ENCODE measurements at places on chromosomes 12 and 14.

- DNase-seq: no peak
Observed at GRCh38 chr12:43114316-43114715, 437.7 kb downstream of the ADAMTS20 start.

DNA sequence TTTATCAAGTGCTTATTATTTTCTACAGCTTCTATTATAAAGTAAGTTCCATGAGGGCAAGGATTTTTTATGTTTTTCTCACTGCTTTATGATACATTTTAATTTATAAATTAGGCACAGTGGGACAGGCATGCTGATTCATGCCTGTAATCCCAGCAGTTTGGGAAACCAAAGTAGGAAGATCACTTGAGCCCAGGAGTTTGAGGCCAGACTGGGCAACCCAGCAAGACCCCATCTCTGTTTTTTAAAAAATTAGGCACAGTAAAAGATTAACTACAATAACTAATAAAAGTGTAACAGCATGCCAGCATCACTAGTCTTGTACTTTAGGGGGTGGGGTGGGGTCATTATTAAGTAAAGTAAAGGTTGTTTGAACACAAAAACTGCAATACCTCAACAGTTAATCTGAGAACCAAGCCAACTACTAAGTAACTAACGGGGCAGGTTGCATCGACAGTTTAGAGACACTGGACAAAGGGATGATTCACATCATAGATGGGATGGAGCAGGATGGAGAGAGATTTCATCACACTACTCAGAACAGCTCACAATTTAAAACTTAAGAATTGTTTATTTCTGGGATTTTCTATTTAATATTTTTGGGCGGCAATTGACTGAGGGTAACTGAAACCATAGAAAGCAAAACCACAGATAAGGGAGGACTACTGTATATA is 119.5 kb downstream of the PLEKHA5 start:
- no peak for DNase-seq

GRCh38 chr14:58637040-58637390 is 747 bp upstream of the DACT1 start:
- DNase-seq: no peak

- no peak for DNase-seq
Observed at GRCh38 chr14:24863968-24864684, 185.8 kb downstream of the STXBP6 start.

- DNase-seq: no peak
Observed at GRCh38 chr14:74647061-74647677, 35.1 kb upstream of the LTBP2 start.

DNA sequence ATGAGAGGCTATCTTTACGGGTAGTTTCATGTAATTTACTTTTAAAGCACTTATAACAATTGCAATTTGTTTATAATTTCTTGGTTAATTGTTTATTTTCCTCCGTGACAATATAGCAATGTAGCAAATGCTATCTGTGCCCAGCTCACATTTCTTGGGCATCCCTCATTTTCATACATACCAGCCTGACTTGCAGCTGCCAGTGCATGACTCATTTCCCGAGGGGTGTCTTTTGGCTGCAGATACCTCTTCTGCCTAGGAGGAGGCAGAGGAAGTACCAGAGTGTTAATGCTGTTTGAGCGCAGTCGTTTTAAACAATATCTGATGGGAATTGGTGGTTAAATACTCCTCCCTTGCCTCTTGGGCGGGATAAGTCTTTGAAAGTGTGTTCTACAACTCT is 104.2 kb upstream of the ABCD2 start:
- no peak for DNase-seq

- no peak for DNase-seq
Observed at GRCh38 chr12:106296179-106296877, 6.2 kb upstream of the TCP11L2 start.

DNA sequence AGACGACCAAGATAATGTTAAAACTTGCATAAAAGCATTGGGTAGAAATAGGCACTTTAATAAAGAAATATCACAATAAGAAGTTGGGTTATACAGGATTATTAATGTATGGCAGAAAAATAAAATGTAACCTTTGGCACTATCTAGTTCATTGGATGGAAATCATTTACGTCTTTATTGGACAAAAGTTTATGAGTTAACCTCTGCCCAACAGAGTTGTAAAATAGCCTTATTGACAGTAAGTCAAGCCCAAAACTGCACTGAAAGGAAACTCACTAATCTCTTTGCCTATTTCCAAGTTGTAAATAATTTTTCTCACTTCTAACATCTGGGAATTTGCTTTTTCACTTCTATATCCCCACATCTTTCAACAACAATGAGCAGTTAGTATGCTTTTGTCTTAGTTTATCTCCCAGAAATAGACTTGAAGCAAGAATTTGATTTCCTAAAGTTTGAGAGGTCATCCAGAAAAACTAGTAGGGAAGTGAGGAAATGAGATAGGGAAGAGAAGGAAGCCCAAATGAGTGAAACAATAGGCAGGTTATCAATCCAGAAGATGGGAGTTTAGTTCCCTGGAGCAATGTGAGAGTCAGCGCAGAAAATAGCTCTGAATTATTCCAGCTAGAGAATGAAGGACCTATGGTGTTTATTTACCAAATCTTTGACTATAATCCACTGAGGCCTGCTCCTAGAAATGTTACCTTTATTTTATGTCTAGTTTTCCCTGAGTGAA is 434.8 kb downstream of the CCER1 start:
- DNase-seq: no peak

DNA sequence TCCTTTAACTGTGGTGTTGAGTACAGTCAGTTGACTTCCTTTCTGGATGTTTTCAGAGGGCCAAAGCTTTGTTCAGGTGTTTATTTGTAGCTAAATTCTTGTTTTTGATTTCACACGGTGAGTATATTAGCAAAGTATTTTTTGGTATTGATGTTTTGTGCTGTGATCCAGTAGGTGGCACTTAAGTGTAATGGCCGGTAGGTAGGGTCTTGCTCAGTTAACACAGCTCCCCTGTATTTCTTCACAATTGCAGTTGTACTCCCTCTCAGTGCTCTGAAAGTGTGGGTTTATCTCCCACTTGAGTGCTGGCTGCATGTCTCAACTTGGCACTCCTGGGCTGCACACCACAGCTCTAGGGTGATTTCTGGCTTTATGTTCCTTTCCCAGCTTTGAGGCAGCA is 339.5 kb downstream of the AEBP2 start:
- no peak for DNase-seq

DNA sequence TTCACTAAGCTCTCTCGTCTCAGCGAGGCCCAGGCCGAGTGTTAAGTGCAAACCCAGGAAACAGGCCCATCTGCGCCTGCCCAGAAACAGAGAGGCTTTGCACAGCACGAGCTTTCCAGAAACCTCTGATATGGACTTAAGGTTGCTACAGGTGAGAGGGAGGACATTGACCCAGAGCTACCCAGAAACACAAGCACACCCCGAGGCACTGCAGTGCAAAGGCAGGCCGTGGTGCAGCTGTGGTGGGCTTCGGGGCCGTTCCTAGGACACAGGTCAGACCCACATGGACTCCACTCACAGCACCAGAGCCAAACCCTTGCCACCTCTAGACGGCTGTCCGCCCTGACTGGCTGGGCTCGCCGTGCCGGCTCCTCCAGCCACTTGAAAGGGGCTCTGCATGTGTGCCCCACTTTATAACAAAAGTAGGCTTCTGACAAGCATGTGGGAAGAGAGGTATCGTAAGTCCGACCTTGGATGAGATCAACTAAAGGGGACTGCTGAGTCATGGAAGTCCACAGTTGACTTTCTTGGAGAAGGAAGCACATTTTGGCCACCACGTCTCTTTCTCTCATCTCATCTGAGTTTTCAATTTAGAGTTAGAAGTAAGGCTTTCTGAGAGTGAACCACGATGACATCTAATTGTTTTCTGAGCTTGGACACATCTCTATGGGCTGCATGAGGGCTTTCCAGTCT is 38.2 kb downstream of the CACNA2D4 start:
- DNase-seq: no peak

GRCh38 chr12:3252450-3252891 is 175.3 kb downstream of the TSPAN9 start:
- DNase-seq: no peak

- DNase-seq: peak; percentile 40
Observed at GRCh38 chr12:98399532-98399931, 115.9 kb upstream of the TMPO start.

DNA sequence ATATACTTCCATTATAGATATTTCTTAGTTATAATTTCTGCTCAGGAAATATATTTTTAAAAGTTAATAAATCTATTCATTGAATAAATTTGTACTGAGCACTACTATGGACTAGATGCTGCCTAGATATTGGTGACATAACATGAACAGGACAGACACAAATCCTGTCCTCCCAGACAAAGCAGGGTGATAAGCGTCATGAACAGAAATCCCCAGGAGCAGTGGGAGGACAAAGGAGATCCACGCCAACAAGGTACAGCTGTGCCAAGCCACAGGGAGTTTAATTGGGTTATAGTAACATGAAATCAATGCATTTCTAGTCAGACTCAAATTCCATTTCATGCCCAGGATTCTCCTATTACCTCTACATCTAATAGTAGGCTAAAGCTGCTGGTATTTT is 171.8 kb upstream of the CPNE8 start:
- no peak for DNase-seq

GRCh38 chr14:106790189-106791036 is 1264.0 kb downstream of the TMEM121 start:
- DNase-seq: peak; percentile 56

- DNase-seq: no peak
Observed at GRCh38 chr12:3483089-3483488, 7.9 kb upstream of the PRMT8 start.

- no peak for DNase-seq
Observed at GRCh38 chr12:3836641-3837040, 36.6 kb downstream of the PARP11 start.

- DNase-seq: peak; percentile 53
Observed at GRCh38 chr12:52041695-52042123, 9.5 kb upstream of the NR4A1 start.

- no peak for DNase-seq
Observed at GRCh38 chr14:29759521-29760340, 167.9 kb downstream of the PRKD1 start.

GRCh38 chr12:47028981-47029708 is 50.3 kb upstream of the PCED1B start:
- no peak for DNase-seq

DNA sequence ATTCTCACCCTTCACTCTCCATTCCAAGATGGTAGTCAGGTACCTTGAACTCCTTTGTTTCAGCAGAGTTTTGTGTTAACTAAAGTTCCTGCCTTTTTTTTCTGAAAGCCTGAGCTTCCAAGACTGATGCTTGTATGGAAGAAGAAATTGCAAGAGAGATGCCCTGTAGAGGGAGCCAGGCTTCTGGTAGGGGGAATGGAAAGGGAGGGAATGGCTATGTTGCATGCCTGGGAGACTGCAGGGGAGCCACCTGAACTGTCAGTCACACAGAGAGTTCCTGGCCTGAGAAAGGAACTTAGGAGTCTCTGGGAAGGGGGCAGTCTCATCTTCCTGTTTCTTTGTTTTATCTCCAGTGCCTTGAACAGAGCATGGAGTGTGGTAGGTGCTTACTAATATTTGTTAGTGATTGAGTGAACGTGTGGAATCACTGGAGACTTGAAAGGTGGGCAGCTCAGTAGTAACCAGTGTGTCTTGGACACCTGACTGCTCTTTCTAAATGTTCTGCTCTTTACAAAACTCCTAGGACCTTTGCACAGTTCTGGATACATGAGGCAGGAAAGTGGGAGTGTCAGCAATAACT is 132.2 kb downstream of the ANO4 start:
- DNase-seq: no peak

- no peak for DNase-seq
Observed at GRCh38 chr14:32421781-32422180, 92.7 kb downstream of the AKAP6 start.

DNA sequence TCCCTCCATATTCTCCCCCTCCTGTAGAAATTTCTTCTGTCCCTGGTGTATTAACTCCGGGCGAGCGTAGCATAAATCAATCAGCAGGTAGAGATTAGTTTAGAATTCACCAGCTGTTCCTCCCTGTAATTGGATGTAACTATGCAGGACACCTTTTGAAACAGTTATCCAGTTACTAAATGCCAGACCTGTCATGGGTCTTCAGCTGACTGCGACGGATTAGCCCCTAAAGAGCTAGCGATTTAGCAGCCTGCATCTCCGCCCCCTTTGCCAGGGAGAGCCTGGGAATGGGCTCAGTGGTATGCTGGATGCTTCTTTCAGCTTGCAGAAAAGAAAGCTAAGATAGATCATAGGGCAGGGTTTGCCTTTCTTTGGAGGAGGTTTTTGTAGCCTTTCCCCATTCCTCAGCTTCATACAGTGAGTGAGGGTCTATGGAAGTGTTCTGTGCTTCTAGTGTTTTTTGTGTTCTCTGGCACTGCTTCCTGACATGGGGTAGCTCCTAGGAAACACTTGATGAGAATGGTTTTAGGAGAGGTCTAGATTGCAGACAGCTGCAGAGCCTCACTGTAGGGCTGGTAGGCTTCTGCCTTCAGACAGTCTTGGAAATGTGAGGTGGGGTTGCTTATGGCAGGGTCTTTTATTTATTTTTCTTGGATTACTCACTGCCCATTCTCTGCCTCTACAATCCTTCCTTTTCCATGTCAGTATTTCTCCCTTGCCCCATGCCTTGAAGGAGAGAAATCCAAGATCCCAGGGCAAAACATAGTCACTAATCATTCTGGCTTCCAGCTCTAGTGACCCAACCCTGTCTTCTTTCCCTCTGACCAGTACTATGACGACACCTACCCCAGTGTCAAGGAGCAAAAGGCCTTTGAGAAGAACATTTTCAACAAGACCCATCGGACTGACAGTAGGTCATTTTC is 16.7 kb downstream of the COPZ1 start:
- DNase-seq: no peak

DNA sequence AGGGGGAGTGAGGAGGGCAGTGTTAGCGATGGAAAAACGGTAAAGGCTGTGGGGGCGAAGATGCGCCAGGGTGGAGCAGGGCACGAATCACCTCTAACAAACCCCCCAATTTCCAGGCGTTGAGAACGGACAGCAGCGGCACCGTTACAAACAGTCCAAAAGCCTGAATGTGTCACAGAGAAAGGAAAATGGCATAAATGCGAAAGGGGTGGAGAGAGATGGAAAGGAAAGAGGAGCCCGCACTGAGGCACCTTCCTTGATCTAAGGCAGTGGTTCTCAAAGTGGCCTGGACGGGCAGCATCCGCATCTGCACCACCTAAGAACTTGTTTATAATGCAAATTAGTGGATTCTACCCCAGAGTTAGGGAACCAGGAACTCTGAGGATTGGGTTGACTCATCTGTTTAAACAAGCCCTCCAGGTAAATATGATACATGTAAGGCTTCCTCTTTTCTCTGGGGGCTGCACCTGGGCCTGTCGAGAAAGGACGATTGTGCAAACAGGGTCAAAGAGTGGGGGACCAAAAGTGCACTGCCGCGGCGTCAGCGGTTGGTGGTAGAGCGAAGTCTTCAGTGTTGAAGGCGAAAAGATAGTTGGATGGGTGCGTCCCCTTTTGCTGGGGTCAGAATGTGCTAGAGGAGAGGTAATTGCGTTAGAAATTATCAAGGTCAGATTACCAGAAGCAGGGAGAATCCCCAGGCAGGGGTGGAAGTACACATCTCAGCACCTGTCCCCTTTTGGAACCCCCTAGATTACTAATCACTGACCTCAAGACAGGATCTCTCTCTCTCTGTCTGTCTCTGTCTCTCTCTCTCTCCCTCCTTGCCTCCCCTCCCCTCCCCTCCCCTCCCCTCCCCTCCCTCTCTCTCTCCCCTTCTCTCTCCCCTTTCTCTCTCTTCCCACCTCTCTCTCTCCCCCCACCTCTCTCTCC is 1.3 kb upstream of the KCNH5 start:
- DNase-seq: no peak
